SW480 (cell line): ENCODE measurements at places on chromosomes 3 and 15.

DNA sequence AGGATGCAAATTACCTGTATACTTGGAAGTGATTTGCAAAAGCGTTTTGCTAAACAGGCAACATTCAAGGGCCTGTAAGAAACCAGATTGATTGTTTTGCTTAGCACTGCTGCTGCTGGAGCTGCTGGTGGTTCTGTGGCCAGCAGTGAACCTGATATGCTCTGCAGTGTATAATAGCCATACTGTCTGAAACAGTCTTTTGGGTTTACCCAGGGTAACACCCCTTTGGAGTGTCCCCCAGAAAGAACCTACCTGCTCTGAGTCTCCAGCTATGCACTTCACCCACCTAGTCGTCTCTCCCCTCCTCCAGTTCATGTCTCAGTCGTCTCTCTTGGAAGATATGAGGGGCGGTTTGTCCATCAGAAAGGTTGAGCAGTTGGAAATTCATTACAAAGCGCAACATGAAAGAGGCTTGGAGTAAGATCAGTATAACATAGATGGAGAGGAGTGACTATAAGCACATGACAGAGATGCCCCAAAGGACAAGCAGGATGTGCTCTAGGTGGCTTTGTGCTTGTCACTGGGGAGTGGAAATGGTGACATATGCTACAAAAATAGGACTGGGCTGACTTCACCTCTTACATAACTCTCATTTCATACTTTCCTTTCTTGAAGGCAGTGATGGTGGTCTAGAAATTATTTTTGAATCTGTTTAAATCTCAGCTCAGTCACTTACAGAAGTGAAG is 3.8 kb downstream of the MKRN2 start:
- no peak for DNase-seq

GRCh38 chr3:183260167-183260904 is 7.3 kb downstream of the B3GNT5 start:
- no peak for DNase-seq

- DNase-seq, result peak; percentile 54
Measured at GRCh38 chr3:197750858-197751737, 1.4 kb downstream of the FYTTD1 start.

GRCh38 chr15:83066034-83066733 is 868 bp downstream of the BTBD1 start:
- DNase-seq, result peak; percentile 9

DNA sequence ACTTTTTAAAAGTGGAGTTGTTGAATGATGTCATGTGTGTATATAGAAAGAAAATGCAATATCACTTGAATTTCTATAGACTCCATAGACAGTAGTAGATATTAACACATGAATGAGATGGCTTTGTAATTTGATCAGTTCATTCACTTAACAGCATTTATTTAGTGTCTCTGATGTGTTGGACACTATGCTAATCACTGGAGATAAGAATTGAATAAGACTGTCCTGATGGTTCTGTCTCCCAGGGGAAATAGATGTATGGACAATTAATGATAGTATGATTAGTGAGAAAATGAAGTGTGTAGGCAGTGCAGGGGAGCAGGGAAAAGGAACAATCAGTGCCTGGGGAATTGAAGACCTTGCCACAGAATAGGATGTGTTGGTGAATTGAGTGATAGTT is 72.9 kb downstream of the RIOX2 start:
- no peak for DNase-seq

DNA sequence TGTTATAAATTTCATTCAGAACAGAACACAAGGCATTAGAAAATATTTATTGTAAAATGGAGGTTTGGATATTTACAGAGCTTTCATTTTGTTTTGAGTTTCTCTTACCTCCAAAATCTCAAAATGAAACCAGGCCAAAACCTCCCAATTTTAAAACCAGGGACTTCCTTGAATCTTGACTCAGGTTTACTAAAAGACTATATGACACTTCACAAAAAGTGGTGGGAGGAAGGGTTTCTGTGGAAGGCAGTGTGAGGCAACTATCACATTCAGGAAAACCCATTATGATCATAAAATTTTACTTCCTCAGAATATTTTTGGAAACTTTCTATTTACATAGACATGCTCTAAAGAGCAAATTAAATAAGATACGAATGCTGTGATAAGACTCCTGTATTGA is 205.8 kb upstream of the EOMES start:
- DNase-seq, result no peak

- no peak for DNase-seq
Measured at GRCh38 chr3:50924638-50925037, 249.9 kb downstream of the DOCK3 start.

DNA sequence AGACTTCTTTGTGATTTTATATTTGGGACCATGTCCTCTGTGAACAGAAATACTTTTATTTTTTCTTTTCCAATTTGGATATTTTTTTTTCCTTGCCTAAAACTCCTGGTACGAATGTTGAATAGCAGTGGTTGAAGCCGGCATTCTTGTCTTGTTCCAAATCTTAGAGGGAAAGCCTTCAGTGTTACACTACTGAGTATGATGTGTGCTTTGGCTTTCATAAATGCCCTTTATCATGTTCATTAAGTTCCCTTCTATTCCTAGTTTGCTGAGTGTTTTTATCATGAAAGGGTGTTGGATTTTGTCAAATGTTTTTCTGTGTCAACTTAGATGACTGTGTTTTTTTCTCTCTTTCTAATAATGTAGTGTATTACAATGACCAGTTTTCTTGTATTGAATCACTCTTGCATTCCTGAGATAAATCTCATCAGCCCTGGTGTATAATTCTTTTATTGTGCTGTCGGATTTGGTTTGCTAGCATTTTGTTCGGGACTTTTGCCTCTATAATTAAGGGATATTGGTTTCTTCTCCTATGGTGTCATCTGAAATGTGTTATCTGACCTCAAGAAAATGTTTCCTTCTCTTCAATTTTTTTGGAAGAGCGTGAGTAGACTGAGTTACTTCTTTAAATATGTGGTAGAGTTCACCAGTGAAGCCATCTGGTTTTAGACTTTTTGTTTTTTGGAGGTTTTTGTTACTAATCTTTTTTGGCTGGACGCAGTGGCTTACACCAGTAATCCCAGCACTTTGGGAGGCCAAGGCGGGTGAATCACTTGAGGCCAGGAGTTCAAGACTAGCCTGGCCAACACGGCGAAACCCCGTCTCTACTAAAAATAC is 33.3 kb downstream of the MAP1A start:
- DNase-seq, result no peak

DNA sequence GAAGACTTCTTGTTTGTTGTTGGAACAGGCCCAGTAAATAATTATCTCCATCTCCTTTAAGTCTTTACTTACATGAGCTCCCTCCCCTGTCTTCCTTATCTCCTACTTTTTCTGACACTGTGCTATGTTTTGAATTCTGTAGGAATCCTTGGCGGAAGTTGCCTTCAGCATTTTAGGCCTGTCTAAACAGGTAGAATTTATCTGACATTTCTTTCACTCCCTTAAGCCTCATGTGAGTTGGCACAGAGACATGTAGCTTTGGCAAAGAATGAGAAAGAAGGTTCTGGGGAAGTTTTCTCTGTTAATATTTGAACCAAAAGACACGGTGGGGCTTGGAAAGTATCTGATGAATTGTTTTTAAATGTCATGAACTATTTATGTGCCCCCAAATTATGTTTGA is 8.1 kb downstream of the MCTP2 start:
- DNase-seq, result no peak

DNA sequence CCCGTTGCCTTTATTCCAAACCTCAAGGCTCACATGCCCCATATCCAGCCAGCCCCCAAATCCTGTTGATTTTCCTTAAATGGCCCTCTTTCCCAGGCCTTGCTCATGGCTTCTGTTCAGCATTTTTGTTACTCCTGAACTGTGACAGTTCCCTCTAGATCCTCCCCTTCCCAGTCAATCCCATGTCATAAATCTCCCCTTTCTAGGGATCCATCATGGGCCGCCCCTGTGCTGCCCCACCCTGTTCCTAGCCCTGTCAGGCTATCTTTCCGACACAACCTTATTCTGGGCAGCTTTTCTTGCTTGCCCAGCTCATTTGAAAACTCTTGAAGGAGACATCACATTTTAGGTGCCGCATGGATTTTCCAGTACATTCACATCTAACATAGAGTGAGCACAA is 84.8 kb downstream of the TLE3 start:
- no peak for DNase-seq

DNA sequence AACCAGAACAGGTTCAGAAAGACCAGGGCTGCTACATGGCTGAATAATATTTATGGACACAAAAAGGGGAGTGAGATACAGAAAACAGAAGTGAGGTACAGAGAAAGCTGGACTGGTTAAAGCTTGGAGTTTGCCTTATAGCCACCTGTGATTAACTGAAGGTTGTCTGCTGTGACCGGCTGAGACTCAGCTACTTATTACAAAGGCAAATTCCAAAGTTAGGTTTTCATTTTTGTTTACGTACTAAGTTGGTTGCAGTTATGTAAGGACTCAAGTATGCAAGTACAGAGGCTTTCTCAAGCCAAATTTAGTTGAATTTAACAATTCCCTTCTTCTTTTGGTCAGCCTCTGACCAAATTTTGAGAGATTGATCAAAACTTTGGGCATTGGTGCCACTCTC is 264.6 kb downstream of the THSD4 start:
- DNase-seq, result no peak

DNA sequence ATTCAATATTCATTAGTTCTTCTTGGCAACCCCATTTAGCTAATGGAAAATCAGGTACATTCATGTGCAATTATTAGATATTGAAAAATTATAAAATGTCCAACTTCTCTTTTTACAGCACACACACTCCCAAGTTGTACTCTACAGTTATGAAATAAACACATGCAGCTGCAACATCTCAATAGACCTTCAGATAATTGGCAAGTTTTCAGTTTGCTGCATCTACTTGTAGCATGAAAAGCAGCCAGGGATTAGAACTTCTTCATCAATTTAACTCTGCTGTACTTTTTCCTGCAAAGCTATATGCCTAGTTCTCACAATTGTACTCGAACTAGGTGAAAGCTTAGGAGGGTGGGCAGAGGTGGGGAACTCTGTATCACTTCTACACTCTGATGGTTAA is 46.6 kb upstream of the FHIT start:
- no peak for DNase-seq

DNA sequence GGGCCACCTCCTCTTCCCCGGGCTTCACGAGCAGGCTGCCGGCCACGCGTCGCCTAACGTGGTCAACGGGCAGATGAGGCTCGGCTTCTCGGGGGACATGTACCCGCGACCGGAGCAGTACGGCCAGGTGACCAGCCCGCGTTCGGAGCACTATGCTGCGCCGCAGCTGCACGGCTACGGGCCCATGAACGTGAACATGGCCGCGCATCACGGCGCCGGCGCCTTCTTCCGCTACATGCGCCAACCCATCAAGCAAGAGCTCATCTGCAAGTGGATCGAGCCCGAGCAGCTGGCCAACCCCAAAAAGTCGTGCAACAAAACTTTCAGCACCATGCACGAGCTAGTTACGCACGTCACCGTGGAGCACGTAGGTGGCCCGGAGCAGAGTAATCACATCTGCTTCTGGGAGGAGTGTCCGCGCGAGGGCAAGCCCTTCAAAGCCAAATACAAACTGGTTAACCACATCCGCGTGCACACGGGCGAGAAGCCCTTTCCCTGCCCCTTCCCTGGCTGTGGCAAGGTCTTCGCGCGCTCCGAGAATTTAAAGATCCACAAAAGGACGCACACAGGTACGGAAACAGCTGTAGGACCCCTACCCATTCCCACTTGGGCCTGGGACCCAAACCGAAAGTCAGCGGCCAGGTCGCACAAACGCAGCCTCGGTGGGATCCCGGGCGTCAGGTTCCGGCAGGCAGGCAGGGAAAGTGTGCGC is 1.5 kb downstream of the ZIC1 start:
- DNase-seq, result no peak

GRCh38 chr3:51044982-51045381 is 340.1 kb upstream of the MANF start:
- DNase-seq, result no peak
